ENCODE measurements at places on chromosomes 4 and X.

GRCh38 chrX:119041175-119041574 is 31.6 kb upstream of the CT47C1 start:
- DNase-seq = peak; percentile 55

- DNase-seq = no peak
Observed at GRCh38 chrX:12548746-12549145, 242.5 kb upstream of the PRPS2 start.

GRCh38 chr4:54224996-54225597 is 4.0 kb upstream of the PDGFRA start:
- no peak for DNase-seq

DNA sequence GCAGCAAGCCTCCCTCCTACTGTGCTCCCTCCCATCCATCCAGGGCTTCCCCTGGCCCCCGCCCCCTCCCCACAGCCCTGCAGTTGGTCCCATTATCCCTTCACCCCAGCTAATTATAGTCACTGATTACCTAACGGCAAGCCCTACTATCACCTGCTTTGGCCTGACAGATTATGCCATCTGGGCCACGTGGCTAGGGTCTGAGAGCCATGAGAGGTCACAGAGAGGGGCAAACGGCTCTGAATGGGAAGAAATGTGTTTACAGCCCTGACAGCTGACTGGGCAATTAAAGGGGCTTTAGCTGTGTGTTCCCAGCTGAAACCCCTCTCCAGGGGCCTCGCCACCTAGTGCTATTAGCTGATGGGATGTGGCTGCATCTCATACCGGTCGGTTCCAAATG is 134.4 kb upstream of the CPEB2 start:
- no peak for DNase-seq

DNA sequence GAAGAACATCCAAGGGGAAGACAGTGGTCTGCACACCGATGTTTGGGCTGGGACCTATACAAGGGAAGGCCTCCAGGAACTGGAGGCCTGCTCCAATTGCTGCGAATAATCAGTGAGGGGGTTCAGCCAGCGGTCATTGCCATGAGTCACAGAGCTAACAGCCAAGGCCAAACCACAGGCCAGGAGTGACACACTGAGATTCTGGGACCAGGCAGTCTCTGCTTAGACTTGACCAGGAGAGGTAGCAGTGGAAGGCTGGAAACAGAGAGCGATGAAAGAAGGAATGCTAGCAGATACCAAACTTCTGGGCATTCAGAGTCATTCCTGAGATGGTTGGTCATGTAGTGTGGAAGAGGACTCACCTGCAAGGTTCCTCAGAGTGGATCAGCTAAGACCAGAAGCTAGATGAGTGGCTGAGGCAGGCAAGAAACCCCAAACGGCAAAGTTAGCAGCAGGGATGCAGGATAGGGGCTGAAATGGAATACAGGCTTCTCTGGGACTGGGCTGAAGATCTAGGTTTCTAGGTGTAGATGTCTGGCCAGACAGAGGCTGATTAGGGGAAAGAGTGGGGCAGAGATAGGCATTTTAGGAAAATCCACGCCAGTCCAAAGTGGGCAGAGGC is 54.7 kb downstream of the CNGA2 start:
- peak; percentile 18 for DNase-seq

DNA sequence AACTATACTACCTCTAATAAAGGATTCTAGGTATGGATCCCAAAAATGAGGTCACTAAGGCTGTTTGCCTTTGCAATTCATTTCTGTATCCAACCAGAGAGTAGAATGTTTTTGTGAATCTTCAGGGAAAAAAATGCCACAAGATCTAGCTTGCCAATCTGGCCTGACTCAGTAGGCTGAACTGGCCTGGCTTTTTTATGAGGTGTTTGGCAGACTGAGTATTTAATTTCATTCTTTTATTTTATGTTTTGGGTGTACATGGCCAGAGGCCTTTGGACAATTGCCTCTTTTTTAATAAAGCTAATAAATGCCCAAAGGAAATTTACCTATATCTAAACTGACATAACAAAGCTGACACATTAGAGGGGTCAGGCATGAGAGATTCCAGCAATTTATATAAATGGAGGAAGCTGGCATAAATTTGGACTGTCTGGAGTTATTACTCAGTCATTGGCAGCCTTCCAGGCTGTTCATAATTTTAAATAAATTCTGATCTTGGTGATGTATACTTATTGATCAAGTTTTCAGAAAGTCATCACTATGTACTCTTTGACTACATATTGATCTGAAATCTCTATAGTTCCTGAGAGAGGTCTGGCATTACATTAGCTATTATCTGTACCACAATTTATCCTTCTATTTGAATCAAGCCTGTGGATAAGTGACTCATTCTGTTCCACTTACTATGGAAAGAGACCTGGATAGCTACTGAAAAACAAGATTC is 376.4 kb upstream of the NOCT start:
- no peak for DNase-seq

Data from transverse colon (tissue), 4 donors.